Right renal pelvis (tissue), 4 donors: ENCODE measurements at places on chromosomes 4 and X.

DNA sequence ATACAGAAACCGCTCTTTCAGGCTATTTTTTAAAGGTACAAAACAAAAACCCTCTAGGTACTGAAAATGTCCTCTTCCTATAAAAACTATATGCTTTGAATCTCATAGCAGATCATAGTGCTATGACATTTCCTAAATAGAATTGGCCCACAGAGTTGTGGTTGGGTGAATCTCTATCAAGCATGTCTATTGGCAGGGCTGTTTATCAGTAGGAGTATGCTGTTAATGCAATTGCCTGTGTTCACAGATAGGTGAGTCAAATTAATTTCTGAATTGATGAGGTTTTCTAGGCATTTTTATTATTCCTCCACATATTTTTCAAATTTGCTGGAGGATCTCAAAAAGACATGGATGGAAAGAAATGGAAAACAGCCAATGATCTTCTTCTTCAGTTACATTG lies 73.9 kb downstream of the QRFPR start:
- no peak for DNase-seq

DNA sequence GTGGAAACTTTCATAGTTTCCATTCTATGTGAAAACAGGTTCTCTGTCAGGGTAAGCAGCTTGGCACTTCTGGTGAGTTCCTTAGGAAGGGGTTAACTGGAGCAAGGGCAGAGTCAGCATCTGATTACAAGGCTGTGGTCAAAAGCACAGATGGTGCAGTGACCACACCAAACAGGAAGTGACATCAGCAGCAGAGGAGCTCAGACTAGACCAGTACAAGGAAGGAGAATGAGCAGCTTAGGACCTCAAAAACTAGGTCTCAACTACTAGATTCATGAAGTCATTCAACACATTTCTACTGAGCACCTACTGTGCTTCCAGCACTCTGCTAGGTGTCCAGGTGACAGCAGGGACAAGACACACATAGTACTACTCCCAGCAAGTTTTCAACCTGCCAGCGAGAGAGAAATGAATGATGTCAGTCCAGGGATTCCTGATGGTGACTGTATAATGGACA lies 130.2 kb downstream of the AMELX start:
- no peak for DNase-seq

DNA sequence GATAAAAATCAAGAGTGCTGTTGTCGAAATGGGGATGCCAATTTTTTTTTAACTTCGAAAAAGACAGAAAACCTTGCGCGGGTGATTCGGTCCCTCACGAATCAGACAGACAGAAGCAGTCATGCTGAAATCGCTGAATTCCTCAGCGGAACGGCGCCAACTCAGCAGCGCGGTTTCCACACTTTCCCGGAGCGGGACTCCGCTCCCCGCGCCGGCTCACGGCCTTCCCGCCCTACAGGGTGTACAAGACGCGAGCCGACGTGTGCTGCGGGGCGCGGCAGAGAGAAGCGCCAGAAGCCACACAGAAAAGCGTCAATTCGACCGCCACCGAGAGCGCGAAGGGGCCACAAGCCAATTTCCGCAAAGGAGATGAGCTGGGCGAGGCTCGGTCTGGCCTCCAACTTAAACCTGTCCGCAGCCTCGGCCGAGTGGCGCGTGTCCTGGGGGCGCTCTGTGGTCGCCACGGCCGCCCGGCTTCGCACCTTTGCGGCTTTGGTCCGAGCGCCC lies 1.3 kb downstream of the NEXMIF start:
- no peak for DNase-seq

DNA sequence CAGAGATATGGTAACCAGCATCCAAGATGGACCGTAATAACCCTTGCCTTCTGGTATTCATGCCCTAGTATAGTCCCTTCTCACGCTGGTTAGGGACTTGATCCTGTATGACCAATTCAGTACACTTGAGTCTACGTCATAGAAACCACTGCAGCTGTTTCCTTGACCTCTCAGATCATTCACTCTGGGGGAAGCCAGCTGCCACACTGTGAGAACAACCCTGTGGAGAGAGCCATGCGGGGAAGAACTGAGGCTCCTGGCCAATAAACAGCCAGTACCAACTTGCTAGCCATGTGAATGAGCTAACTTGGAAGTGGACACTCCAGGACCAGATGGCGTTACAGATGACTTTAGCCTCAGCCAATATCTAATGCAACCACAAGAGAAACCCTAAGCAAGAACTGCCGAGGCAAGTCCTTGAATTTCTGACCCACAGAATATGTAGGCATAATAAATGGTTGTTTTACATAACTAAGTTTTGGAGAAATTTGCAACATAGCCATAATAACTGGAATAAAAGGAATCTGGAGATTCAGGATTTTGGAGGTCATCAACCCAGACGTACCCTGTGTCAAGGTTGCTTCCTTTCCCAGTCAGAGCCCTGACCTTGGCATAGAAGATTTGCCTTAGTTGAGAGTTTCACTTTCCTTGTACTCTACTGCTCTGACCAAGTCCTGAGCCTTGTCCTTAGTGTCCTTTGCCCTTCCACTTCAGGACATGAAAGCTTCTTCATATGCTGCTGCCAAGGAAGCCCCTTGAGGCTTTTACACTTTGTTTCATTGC lies 87.3 kb upstream of the ZNF81 start:
- no peak for DNase-seq

DNA sequence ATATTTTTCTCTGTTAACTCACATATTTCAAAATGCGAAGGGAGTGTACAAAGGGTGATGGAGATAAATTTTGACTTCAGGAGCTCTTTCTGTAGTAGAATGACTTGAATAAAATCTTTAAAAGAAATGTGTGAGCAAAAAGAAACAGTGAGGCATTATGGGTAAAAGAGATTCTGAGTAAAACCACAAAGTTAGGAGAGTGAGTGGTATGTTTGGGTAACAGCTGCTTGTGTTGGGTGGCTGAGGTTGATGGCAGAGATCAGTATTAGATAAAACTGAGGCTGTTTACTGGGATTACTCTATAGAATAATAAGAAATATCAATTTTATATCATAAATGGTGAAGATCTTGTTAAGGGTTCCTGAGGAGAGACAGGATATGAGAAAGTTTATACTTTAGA lies 434.2 kb upstream of the AMOT start:
- no peak for DNase-seq

GRCh38 chrX:133645256-133645655 lies 230.0 kb upstream of the GPC4 start:
- DNase-seq = no peak

DNA sequence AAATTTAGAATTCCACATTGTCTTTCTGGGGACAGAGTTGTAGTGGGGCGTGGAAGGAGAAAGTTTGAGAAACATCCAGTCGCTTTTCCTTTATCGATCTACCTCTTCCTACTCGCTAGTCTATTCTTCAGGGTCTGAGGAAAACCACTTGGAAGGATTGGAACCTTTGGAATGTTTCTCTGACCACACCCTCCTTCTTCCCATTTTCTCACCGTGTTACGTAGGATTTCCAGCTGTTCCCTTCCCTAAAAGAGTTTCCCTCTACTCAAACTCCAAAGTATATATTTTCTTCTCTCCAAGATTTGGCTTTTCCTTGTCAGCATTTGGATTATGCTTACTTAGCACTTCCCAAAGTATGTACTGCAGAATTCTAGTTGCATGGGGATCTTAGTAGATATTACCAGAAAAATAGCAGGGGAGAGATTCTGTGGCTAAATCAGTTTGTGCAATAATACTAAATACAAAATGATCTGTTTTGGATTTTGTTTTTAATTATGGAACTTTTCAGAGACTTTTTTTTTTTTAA lies 4.9 kb downstream of the ENPEP start:
- no peak for DNase-seq

DNA sequence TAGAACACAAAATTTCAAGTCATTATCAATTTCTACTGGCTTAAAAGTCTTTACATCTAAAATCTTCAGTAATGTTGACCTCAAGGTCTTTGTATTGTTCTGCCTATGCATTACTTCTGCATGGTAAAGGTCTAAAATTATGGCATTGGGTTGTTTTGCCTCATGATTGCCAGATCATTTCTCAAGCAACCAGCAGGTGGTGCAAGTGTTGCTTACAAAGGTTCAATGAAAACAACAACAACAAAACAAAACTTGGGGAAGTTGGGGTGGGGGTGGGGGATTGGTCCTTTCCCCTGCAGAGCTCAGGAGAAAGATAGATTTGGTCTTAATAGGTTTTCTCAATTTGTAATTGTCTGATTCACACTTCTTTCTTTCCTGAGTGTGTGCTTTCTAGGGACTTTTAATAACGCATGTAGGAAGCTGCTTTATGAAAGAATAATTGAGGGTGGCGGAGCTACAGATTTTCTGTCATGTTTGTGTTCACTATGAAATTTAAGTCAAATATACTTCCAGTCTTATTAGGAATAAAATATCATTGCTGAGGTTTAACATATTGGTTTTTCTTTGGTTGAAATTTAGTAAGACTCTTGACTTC lies 145.1 kb downstream of the COL4A5 start:
- no peak for DNase-seq

DNA sequence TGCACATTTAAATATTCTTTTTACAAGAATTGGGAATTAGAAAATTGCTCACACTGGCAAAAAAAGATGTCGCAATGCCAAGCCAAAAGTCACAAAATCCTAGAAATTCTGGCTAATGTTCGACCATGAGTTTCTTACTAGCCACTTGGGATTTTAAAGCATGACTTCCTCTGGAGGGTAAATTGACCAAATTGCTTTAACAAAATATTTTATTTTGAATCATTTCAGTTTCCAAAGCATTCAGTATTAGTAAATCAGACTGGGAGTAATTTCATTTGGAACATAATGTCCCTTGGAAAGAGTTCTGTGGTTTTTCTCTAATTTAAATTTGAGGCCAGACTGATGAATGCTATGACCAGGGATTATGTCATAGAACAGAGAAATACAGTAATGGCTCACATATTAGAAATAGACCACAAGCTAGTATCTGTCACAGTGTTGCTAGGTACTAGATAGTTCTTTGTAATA lies 7.6 kb upstream of the CXCL5 start:
- no peak for DNase-seq

GRCh38 chr4:57037982-57038604 lies 59.4 kb downstream of the POLR2B start:
- no peak for DNase-seq

GRCh38 chr4:124060261-124060918 lies 652.1 kb downstream of the ANKRD50 start:
- DNase-seq = no peak

DNA sequence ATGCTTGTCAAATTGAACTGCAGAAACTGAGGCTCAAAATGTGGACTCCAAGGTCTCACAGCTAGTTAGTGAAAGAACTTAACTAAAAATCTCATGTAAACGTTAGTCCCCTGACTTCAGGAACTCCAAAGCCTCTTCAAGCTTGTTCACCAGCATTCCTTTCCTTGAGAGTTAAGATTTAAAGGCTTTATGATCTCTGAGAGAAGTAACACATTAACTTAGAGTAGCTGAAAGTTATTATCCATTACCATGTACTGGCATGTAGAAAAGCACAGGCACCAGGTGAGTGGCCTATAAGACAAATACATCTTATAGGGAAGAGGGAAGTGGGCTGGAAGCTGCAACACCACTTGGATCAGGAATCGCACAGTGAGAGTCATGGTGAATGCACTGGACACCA lies 15.3 kb downstream of the PARM1 start:
- peak; percentile 49 for DNase-seq

- DNase-seq = no peak
Measured at GRCh38 chr4:2786152-2786671, 6.7 kb upstream of the SH3BP2 start.

DNA sequence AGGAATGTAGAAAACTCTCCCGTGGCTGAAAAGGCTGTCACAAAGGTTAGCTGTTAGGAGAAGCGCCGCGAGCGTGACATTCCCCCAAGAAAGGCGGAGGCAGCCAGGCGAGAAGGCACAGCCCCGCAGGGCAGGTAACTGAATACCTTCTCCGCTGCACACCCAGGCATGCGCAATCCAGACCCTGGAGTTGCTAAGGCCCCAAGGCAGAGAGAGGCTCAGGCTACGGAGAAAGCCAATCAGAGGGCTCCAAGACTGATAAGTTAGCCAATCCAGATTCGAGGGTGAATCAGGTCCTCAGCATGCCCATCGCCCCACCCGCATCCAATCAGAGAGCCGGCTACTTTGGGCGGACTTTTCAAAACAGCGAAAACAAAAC lies 485 bp upstream of the CCNG2 start:
- DNase-seq = peak; percentile 99

GRCh38 chrX:72276478-72276953 lies 532 bp downstream of the RPS4X start:
- no peak for DNase-seq

GRCh38 chrX:13190051-13190450 lies 129.8 kb downstream of the ATXN3L start:
- DNase-seq = no peak

GRCh38 chr4:100826067-100826466 lies 308.2 kb upstream of the EMCN start:
- no peak for DNase-seq

GRCh38 chr4:101284546-101284945 lies 62.8 kb downstream of the PPP3CA start:
- no peak for DNase-seq

- DNase-seq = no peak
Measured at GRCh38 chr4:76485450-76485849, 50.4 kb downstream of the SHROOM3 start.

DNA sequence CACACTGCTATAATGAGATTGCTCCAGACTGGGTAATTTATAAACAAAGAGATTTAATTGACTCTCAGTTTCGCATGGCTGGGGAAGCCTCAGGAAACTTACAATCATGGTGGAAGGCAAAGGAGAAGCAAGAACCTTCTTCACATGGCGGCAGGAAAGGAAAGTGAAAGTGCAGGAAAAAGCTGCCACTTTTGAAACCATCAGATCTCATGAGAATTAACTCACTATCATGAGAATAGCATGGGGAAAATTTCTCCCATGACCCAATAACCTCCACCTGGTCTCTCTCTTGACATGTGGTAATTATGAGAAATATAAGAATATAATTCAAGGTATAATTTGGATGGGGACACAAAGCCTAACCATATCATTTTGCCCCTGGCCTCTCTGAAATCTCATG lies 884.2 kb downstream of the GLUD2 start:
- no peak for DNase-seq

DNA sequence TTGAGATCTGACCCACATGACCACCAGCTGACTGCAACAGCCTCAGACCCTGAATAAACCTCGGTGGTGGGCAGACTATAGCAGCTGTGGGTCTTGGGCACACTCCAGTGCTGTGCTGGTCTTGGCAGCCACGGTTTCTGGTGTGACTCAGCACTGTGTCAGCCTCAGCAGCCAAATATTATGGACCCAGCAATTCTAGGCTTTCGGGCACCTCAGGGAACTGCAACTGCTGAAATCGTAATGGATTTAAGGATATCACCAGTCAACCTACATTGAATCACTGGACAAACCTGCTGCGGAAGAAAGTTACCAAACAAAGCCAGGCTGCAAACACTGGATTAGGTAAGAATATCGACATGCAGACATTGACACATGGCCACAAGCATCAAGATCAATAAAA lies 10.5 kb upstream of the UBE2NL start:
- DNase-seq = no peak

- no peak for DNase-seq
Measured at GRCh38 chr4:39808231-39808749, 110.4 kb downstream of the UBE2K start.

GRCh38 chrX:107477406-107477805 lies 28.0 kb downstream of the FRMPD3 start:
- no peak for DNase-seq

GRCh38 chrX:53456254-53456653 lies 22.1 kb upstream of the HSD17B10 start:
- DNase-seq = no peak
